Mesenteric fat pad (tissue), 1 donor: ENCODE measurements at places on chromosomes 13 and 19. TPM values are rescaled to one million over a fixed set of nuclear protein-coding genes. Genes with fewer than 3 reads are reported as not detected.

DNA sequence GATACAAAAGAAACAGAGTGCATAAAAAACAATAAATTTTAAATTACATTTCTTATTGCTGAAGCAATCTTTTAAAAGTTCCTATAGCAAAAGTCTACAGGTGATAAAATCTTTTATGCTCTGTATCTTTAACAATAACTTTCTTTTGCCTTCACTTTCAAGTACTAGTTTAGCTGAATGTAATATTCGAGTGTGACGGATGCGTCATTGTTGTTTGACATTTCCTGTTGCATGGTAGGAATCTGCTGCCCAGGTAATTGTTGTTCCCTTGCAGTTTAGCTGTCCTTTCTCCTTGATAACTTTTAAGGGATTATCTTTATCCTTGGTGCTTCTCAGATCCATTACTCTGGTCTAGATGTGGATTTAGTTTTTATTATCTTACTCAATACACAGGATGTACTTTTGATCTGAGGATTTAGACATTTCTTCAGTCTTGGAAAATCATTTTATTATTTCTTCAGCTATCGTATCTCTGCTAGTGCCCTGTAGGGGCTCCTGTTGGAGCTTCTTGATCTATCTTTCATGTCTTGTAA lies 2.1 kb upstream of the CPB2 start:
- DNase-seq: no peak

DNA sequence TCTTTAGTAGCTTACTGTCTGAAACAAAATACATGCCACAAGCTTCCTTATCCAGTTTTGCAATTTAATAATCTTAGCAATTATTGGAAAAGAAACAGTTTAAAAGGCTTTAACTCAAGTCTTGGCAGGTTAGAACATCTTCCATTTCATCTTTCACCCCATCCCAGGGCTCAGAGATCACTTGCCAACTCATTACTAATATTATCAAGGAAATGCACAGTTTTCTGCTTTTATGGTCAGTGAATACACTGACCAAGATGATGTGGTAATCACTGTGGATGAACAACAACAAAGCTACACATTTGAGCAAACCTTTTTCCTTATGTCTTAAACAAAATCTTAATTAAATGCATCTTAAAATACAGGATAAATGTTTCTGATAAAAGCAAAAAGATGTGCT lies 48.0 kb upstream of the ITM2B start:
- no peak for DNase-seq

DNA sequence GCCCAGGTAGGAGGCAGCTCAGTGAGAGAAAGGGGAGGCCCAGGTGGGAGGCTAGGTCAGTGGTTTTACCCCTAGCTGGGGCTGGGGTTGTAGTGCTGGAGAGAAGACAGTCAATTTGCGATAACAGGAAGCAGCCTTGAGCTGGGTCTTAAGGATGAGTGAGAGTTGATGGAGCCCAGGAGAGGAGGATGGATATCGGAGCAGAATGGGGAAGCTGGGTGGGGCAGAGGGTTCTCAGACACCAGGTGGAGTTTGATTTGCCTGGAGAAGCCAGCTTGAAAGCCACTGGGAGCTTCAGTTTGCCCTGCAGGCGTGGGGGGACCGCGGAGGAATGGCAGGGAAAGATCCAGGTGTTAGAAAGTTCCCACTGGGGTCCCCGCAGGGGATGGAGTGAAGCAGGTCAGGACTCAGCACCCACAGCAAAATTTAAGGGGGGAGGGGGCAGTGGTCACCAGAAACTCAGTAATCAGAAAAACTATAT lies 836 bp upstream of the CDC42EP5 start:
- no peak for DNase-seq

GRCh38 chr19:34512254-34512822 lies 30.8 kb downstream of the WTIP start:
- peak; percentile 69 for DNase-seq

The PSG11 gene
- total RNA-seq: not detected

The LILRB4 gene
- total RNA-seq: 14.2 TPM

DNA sequence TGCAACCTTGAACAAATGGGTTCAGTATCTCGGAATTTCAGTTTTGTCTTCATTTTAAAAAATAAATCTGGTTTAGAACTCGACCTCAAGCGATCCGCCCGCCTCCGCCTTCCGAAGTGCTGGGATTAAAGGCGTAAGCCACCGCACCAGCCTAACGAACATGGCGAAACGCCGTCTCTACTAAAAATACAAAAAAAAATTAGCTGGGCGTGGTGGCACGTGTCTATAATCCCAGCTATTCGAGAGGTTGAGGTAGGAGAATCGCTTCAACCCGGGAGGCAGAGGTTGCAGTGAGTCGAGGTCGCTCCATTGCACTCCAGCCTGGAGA lies 571 bp downstream of the ZNF302 start:
- no peak for DNase-seq

The HSPH1 gene
- total RNA-seq: 59.6 TPM

DNA sequence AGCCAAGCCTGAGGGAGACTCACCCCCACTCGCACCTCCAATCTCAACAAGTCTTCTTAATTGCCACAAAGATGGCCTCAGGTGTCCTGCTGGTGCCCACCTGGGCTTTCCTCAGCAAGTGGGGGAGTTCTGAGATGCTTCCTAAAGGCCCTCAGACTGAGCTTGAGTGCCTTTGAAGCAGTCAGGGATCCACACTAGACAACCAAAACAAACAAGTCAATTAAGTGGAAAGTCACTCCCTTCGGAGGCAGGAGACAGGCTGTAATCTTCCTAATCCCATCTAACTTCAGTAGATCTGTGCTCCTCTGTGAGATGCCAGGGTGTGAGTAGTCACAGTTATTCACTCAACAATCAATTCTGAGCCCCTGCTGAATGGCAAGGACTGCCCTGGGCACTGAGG lies 68.3 kb upstream of the SERP2 start:
- no peak for DNase-seq

The ZNF829 gene
- 1.8 TPM for total RNA-seq

The UPK1A gene
- total RNA-seq: 0.45 TPM

The RNF225 gene
- total RNA-seq: not detected

GRCh38 chr19:39110263-39110967 lies 15.2 kb upstream of the PAK4 start:
- no peak for DNase-seq

DNA sequence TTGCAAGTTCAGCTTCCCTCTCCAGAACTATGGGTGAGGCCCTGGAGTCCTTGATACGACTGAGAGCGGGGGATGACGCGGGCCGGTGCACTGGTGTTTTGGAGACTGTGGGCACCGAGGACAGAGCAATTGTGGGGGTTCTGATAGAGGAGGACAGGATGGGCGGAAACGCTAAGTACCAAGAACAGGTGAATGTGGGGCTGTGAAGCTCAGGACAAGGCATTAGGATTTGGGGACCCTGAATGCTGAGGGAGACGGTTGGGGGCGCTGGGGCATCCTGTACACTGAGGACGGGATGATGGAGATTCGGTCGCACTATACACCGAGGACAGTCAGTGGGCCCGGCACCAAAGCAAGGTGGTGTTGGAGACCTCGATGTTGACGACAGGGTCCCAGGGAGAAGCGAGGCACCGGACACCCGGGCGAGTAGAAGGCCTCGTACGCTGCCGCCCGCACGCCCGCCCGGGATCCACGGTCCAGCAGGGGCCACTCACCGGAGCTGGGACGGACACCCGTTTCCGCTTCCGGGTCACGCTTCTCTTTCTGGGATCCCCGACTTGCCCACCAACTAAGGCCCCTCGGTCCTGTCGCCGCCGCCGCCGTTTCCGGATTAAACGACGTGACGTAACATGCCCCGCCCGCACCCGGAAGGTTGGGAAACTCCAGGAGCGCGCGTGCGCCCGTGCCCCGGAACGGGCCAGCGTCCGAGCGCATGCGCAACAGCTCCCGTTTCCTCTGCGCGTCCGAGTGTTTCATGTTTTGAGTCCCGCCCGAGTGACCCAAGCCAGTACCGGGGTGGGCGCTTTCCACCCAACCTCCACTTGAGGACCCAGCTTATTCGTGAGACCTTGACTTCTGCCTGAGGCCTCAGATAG lies at the start of gene CHMP2A:
Gene CHMP2A (minus strand): TSS at position 612 of the 875 bp plus-strand sequence. CDS start 893 bp downstream, outside the sequence.
- peak; percentile 100 for DNase-seq

DNA sequence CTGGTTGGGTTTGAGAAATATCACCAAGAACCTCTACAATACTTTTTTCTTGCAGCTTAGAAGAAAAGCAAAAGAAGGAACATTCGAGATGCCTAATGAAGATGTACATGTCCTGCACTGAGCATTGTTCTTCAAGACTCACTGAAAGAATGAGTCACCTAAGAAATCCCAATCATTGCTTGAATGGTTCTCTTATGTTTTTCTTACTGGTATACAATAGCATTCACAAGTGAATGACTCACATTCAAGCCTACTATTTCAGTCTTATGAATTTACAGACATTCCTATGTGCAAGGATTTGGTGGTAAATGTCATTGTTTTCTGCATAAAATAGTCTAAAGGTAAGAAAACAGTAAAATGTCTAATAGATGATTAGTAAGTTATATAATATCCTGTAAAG lies 594.6 kb downstream of the PCDH9 start:
- no peak for DNase-seq

The HAUS5 gene
- 6.4 TPM for total RNA-seq
